ENCODE measurements at places on chromosomes 1 and 21.

- DNase-seq: no peak
Observed at GRCh38 chr21:25186273-25186672, 421.0 kb downstream of the MRPL39 start.

DNA sequence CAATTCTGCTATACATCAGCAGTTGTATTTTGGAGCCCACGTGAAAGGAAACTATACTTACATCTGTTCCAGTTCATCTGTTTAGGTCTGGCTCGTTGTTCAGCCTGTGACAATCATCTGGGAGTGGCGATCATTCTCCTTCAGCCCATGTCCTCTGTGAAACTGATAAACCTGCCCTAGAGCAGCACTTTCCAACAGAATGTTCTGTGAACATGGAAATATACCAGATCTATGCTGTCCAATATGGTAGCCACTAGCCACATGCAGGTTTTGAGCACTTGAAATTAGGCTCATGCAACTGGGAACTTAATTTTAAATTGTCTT is 24.5 kb upstream of the COQ8A start:
- DNase-seq: no peak

DNA sequence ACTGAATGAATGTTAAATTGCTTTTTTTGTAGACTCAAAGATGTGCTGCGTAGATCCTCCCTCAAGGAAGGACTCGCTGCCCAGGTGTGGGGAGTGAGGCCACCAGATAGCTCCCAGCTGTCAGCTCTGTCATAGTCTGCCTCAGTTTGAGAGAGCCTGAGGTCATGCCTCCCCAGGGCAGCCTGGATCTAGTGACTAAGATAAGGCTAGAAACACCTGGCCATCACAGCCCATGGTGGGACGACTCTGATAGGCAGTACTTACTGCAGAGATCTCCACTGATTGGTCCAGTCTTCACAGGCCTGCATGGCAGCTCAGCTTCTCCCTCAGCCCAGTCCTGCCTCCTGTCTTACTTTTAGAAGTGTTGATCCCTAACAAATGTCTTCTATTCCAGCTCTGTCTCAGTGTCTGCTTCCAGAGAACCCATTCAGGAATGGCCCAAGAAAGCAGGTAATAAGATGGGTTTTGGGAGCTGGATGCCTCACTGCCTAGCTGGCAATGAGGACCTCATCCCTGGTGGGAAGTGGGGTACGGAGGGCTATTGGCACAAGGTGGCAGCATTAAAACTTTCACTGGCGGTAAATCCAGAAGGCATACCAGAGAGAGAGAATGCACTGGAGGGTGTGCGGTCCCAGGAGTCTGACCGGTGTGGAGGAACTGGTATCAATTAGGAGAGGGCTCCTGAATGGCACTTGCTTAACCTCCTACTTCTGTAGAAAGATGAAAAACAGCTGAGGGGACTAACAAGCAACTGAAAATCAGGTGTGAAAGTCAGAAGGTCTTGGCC is 55.3 kb upstream of the GPR37L1 start:
- no peak for DNase-seq

- DNase-seq: no peak
Observed at GRCh38 chr1:7375329-7375728, 395.8 kb upstream of the VAMP3 start.

DNA sequence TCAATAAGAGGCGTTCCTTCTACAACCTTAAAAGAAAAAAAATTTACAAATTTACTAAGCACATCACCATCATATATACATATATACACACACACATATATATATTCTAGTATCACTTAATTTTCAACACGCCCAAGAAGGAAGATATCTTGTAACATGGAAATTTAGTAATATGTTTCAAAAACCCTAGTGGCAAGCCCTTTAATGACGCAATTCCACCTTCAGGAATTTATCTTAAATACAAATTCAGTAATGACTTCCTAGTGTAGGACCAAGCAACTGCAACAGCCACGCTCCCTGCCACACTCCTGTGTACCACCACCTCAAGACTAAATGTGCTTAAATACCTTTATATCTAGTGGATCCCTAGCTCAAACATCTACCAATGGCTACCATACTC is 12.5 kb downstream of the LBR start:
- no peak for DNase-seq

DNA sequence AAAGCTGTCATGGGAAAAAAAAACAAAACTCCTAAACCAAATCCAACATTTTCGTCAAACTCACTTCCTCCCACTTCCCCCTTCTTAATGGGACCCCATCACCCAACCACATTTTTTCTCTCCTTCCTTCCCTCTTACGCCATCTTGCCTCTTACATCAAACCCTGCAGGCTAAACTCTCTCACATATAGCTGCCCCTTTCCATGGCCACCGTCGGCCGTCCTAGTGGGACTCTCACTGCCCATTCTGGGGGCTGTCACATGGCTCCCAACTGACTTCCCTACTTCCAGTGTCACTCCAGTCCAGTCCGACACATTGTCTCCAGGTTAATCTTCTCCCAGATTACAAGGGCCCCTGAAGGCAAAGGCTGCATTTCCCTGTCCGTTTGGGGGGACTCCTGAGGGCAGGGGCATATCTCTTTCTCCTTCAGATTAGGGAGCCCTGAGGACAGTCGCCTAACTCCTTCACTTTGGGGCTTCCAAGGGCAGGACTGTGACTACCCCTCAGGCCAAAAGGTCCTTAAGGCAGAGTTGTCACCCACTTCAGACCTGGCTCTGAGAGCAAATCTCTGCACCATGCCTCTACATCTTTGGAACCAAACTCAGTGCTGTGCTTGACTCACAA is 658 bp downstream of the UBXN11 start:
- DNase-seq: no peak

DNA sequence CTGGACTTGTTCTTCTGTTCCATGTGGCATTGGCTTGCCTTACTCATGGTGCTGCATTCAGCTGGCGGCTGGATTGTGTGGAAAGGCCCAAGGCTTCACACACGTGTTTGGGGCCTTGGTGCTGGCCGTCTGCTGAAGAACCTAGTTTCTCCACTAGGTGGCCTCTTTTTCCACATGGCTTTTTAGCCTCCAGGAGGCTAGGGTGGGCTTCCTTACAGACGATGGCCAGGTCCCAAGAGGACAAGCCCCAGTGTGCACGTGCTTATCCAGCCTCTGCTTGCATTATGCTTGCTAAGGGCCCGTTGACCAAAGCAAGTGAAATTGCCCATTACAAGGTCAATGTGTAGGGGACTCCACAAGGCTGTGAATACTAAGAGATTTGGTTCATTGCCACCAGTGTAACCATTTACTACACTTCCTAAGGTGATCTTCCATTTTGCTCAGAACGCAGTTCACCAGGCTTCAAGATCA is 47.5 kb upstream of the FOXO6 start:
- no peak for DNase-seq

DNA sequence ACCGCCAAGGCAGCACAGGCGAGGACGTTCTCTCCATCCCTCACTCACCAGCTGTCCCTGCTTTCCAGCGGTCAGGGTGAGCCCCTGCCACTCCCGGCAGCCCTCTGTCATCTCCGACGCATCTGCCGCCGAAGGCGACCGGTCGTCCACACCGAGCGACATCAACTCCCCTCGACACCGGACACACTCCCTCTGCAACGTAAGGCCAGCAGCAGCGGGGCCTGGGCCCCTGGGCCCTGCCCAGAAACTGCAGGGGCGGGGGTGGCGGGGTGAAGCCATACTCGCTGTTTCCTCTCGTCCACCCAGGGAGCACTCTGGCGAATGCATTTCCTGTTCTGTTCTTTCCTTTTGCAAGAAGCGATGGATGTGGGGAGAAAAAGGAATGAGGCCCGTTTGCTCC is 93.4 kb upstream of the TMEM51 start:
- no peak for DNase-seq

- DNase-seq: peak; percentile 90
Observed at GRCh38 chr1:27603681-27604578, at the start of gene AHDC1. TSS of gene AHDC1 (minus strand) at chr1:27604144. CDS start at chr1:27552115, 52,029 bp downstream.

GRCh38 chr21:46191257-46191685 is 7.0 kb upstream of the SPATC1L start:
- DNase-seq: peak; percentile 67

GRCh38 chr1:182080955-182081582 is 19.6 kb upstream of the ZNF648 start:
- peak; percentile 17 for DNase-seq

DNA sequence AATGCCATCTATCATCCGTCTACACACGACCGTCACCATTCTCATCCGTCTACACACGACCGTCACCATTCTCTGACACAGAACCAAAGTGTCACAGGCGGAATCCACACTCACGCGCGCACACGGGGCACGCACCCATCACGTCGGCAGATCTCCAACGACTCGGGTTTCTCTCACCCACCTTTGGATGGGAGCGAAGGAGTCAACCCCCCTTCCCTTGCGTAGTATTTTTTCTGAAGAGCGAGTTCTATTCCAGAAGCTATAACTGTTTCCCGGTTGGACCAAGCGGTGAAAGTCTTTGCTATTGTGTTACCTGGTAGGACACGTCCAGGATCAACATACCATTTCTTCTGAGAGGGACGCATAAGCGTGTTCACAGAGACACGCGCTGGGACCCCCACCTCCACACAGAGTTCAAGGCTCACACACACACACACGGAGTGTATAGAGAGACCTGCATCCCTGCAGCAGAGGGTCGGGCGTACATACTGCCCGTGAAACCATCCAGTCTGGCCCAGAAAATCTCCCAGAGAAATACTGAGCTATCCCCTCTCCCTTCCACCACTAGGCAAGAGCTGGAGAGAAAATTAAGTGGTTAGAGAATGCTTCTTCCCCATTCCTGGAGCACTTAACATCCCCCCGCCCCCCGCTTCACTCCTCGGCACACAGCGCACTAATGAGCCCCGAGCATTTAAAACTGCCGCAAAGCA is 741 bp downstream of the DUSP10 start:
- DNase-seq: peak; percentile 57

- DNase-seq: no peak
Observed at GRCh38 chr1:117967881-117968280, 38.3 kb downstream of the WDR3 start.

DNA sequence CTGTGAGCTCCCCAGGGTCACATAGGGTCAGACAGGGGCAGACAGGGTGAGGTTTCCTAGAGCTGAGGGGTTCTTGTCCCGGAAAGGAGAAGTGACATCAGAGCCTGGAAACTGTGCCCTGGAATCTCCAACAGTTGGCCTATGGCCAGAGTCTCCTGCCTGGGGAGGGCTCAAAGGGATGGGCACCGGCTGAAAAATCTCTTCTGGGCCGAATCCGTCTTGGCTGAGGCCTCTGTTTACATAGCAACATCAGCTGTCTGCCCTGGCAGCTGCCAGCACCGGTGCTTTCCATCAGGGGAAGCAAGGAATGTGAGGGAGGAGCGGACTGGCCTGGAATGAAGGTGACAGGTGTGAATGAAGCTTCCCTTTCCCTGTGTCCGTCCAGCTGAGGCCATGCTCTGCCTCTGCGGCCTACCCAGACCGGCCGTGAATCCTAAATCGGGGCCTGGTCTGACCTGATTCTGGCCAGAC is 30.7 kb downstream of the VASH2 start:
- DNase-seq: no peak

DNA sequence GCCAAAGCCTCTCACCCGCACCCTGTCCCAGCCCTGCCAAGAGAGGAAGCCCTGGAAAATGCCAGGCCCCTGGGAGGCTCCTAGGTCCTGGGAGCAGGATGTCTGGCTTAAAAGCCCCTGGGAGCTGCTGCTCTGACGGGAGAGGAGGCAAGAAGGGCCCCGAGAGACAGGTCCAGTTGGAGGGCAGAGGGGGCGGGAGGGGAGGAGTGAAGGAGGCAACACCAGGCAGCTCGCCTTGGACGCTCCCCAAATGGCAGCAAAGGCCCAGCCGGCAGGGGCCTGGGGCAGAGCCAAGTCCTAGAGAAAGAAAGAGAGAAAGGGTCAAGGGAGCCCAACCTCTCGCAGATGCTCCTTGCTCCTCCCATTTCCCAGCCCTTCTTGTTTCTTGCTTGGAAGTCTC is 6.8 kb downstream of the ETV3L start:
- DNase-seq: no peak

GRCh38 chr1:84918726-84919336 is 25.8 kb upstream of the LPAR3 start:
- no peak for DNase-seq

GRCh38 chr1:71640116-71640515 is 559.3 kb upstream of the ZRANB2 start:
- no peak for DNase-seq

GRCh38 chr1:165075725-165076370 is 280.7 kb downstream of the LMX1A start:
- DNase-seq: peak; percentile 24

DNA sequence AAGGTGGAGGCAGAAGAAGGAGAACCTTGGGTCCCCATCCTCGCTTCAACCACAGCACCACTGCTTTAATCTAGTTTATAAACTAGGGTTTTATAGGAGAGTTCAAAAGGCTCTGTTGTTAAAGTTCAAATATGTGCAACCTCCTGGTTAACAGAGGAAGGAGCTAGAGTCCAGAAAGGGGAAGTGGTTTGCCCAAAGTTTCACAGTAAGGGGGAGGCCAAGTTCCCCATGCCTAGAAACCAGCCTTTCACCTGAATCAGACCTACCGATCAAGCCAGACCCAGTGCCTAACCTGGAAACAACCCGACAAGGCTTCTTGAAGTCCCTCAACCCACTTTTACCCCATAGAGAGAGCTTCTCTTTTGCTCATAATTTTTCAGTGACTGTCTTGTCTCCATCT is 106.5 kb downstream of the PLPP3 start:
- DNase-seq: no peak

DNA sequence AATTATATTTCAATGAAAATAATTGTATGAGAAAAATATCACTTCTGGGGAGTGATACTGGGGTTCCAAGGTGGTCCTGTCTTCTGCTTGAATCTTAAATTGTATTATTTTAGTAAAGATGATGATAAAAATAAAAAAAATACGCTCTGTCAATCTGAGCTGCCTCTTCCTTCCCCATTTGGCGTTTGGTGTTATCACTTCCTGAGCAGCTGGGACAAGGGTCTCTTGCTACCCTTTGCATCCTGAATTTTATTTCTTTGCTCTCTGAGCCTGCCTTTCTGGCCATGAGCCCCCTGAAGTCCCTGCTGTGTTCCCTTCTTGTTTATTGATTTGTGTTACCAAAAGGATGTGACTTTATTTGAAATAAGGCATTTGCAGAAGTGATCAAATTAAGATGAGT is 111.0 kb downstream of the KCNJ6 start:
- no peak for DNase-seq

GRCh38 chr1:56798053-56798471 is 21.1 kb downstream of the FYB2 start:
- DNase-seq: peak; percentile 82

GRCh38 chr21:41764558-41765419 is 2.1 kb downstream of the RIPK4 start:
- no peak for DNase-seq

GRCh38 chr1:240074422-240074821 is 17.3 kb upstream of the FMN2 start:
- DNase-seq: no peak

DNA sequence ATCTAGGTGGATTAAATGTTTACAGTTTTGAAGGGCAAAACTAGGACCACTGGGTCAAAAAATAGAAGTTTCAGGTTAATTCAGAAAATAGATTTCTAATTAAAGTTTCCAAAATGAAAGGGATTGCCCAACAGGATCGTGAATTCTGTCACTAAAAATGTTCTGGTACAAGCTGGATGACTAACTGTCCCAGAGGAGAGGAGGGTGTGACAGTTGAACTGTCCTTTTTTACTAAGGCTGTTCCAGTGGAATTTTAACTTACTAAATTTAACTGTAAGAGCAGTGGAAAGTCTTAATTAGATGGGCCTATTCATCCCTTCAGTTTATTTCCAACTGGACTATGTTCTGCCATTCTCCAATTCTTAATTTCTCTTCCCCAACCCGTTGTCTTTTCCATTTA is 7.2 kb downstream of the SNX7 start:
- peak; percentile 52 for DNase-seq

Measured in fibroblast of skin of back (primary cell).